Nucleus accumbens (tissue), 56 donors: ENCODE measurements at places on chromosomes 2 and 18.
A peak's percentile ranks its signal among the peaks of the same experiment; 100 is the strongest.

DNA sequence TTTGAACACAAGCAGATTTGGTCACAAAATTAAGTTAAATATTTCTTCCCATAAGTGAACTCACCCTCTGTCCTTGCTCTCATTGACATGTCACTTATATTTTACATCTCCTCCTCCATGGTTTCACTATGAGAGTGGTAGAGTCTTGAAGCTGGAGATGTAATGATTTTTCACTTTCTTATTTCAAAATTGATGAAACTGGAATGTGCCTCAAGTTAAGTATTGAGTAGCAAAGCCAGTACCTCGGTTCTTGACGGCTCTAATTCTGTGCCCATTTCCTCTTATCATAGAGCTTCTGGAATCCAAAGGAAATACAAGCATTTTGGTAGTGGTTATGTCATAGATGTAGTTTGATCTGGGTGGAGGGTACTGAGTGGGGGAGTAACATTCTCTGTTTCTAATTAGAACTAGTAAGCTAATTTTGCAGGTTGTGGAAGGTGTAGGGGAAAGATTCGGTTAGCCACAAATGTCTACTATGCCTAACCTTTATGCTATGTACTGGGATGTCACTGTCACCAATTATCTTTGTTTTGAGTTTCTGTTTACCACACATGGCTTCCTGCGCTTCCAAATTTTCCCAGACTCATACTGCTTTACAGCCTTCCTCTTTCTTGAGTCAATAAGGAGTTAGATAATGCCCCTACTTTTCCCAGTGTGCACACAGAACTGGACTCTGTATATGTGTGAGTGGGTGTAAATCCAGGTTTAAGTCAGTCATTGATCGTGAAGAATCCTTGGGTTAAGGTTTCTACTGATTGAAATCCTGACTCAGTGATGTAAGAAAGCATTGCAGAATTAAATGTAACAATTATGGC lies 96.8 kb downstream of the DIS3L2 start:
- DNase-seq: no peak

GRCh38 chr2:1750933-1751766 lies 6.8 kb upstream of the PXDN start:
- peak; percentile 72 for DNase-seq

DNA sequence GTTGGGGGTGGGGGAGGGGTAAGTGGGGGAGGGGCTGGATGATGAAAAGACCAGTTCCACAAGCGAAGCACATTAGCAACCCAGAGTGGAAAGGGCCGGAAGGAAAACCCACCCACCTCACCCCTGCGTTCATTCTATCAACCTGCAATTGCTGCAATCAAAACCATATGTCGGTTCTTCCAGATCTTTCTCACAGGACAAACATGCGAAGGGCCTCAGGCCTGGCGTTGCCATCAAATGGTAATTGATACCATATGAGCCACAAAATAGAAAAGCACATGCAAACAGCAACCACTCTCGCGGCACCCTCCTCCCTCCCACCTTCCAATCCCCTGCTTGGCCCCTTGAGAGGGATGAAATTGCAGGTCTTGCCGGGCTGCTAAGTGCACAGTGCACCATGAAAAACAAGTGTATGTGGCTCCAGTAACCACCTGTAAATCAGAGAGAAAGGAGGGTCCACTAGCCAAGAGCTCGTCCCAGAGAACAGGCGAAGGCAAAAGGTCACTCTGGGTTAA lies 287.5 kb downstream of the TCF4 start:
- DNase-seq: no peak

DNA sequence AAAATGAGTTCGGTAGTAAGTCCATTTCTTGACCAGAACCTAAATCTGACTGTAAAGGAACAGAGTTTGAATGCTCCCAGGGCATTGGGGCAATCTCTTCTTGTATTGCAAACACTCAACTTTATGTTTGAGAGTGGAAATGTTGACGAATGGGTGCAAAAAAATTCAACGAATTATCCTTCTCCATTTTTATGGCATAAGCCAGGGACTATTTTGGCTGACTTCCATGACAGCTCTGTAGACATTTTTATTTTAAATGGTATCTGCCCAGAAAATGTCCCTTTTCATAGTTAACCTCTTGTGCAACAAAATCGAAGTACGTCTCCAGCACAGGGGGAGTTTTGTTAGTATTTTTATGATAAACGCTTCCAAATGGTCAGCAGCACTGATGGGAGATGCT lies 3.7 kb downstream of the MLPH start:
- DNase-seq: no peak

- no peak for DNase-seq
Measured at GRCh38 chr2:215409331-215410127, 26.3 kb downstream of the FN1 start.

DNA sequence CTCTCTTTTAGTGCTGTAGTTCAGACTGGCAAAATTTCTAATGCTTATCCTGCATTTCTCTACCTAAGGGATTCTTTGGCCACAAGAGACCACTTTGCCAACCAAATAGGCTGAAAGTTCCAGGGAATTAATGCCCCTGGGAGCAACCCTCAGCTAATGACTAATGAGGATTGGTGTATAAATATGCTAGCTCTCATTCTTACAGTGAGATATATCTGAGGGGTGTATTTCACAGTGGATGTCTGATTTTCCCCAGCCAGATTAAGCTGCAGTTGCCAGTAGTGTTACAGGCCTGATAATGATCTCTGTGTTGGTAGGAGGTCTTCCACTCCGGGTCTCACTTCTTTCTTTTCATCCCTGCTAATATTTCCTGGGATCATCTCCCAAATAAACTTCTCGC lies 90.4 kb downstream of the GULP1 start:
- DNase-seq: no peak

DNA sequence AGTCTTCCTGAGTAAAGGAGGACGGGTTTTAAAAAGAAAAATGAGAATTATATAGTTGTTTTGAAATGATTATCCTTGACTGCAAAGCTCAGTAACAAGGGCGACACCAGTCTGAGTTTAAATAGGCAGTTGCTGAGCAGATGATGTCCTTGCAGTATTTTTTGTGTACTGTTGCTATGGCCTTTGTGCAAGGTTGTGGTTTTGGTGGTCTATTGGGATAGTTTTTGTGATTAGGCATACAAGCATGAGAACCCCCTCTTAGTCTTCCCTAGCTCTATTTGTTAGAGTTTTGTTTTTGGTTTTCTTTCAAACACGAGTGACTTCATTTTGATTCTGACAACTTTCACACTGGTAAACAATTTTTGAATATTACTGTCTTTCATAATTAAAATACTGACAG lies 64.1 kb downstream of the TAF4B start:
- no peak for DNase-seq

DNA sequence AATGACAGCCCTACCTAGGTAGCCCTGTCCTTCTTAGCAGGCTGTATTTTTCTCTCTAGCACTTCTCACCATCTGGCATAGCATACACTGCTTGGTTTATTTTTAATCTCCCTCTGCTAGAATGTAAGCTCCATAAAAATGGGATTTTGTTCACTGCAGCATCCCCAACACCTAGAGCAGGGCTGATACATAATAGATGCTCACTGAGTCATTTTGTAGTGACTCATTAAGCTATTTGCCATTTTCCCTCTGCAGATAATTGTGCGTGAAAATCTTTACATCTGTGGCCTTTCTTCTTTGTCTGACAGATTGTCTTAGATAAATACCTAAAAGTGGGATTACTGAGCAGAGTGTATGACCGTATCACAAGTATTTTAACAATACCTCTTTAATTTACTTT lies 82.5 kb downstream of the CERS6 start:
- no peak for DNase-seq

GRCh38 chr2:201135386-201135785 lies 19.4 kb downstream of the CFLAR start:
- no peak for DNase-seq

GRCh38 chr2:239647052-239647819 lies 246.4 kb upstream of the HDAC4 start:
- DNase-seq: no peak
